ENCODE measurements at places on chromosomes 6 and 20.

DNA sequence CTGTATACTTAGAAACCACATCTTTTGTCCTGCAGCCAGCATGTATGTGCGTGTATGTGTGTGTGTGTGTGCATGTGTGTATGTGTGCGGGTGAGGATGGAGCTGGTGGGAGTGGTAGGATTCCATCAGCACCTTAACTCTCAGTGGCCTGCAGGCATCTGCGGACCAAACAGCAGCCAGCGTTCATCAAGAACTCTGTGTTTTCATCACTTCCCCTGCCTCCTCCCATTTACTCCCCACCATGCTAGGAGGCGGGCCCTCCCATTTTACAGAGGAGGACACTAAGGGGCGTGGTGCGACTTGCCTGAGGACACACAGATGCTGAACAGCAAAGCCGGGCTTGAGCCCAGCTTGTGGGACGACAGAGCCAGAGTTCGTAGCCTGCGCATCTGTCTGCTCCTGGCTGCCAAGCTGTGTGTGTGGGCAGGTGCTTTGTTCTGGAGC lies 8.9 kb downstream of the VSTM2L start:
- DNase-seq, result no peak

DNA sequence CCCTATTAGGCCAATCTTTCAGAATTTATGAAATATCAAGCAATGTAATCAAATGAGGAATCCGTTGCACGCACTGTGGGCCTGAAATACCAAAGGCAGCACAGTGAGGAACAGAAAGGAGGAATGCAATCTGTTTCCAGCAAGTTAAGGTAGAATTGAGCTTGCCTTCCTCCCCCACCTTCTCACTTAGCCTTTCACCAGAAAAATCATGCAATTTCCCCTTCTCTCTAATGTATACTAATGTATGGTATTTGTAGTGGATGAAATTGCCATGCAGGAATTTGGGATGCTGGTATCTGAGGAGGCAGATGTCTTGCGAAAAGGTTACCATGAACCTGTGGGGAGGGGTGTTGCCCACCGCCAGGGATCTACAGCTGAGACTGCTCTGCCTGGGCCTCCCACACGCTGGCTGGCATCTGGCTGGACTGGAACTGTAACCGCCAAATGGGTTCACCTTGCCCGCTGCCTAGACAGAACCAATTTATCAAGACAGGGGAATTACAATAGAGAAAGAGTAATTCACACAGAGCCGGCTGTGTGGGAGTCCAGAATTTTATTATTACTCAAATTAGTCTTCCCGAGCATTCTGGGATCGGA lies 222.4 kb upstream of the MYLIP start:
- DNase-seq, result no peak

- peak; percentile 85 for DNase-seq
These were observed at the start of gene ACSS2 for GRCh38 chr20:34876406-34877282. Gene ACSS2, plus strand, starts transcription at chr20:34876612. Its CDS starts 34 bp downstream, at chr20:34876646.

DNA sequence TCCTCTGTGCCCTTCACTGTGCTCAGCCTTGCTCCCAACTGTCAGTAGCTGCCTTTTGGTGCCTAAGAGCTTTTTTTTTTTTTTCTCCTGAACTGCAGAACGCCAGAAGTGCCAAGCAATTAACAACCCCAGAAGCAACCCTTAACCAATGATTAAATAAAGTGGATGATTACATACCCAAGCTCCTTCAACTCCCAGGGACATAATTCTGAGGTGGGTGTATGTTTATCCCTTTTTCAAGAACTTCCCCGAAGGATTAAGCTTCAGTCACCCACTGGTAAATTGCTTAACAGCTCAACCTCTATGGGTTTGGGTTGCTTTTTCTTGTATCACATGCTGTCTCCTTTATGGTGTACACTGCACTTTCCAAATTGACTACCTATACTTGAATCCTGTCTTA lies 41.1 kb downstream of the KLHL31 start:
- no peak for DNase-seq

DNA sequence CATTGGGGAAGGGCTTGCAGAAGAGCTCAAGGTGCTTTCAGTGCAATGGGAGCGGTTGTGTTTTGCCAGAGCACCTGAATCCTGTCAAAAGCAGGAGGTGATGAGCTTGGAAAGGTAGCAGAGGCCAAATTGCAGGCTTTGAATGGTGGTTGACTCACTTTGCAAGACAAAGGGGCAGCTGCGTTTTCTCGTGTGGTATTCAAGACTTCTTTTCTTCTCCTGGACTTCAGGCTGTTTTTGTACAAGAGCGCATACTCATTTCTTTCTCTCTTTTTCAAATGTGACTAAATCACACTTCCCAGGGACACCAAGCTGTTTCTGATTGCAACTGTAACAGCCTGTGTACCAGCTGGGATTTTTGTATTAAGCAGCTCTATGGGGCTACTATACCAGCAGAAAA lies 32.3 kb downstream of the GHRH start:
- DNase-seq, result no peak

DNA sequence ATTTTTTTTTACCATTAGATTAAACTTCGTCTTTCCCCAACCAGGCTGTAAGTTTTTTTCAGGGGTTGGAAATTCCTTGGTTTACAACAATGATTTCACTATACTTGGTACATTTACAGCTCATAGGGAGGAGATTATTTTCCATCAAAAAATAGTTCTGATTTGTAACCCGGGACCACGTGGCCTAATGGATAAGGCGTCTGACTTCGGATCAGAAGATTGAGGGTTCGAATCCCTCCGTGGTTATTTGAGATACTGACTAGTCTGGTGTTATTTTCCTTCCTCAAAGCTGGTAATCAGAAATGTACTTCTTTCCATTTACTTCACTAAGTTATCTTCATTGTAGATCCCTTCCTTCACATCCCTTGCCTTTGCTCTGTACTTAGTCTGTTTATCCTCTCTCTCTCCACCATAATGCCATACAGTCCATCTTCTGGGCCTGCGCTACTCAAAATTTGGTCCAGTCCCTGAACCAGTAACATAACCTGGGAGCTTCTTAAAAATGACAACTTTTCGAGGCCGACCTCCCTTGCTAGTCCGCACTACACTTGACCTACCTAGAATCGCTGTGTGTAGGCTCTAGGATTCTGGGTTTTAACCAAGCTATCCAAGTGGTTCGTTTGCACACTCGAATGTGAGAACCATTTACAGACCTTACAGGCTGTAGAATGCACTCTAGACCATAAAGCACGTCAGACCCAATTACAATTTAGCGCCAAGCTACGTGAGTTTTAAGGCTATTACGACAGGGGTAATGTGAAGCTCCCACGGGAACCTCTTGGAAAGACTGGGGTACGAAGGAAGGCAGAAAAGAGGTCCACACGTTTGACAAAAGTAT lies 42.1 kb upstream of the BTN3A2 start:
- DNase-seq, result no peak

DNA sequence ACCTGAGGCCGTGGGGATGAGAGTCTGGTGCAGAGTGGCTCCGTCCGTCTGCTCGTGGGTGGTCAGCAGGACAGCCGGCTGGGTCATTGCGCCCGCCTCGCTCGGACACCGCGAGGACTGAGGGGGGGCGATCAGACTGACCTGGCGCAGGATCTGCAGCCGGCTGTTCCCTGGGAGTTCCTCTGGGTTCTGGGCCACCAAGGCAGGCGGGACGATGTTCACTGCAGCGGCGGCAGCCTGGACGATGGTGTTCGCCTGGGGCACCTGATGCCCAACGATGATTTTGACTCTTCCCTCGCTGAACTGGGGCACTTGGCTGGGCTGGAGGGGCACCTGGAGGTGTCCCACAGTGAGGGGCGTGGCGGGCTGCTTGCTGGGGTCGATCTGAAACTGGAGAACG lies 39.2 kb downstream of the ZFP64 start:
- no peak for DNase-seq

- DNase-seq, result no peak
These were observed 350.0 kb upstream of the MANEA start for GRCh38 chr6:95227351-95227750.

DNA sequence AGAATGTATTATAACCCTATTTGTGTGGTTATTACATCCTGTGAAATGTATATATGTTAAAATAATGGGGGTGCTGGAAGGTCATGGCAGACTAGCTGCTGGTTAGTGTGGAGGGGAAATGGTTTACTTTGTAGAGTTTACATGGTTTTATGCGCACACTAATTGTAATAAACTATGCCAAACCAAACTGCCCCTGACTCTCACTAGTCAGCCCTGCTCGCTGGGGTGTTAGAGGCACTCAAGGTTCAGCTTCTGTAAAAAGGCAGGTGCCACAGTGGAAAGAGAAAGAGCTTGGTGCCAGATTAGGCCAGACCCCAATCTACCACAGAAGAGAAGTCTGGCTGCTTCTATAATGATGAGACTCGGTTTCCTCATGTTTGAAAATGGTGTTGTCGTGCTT lies 52.7 kb downstream of the GOPC start:
- no peak for DNase-seq

DNA sequence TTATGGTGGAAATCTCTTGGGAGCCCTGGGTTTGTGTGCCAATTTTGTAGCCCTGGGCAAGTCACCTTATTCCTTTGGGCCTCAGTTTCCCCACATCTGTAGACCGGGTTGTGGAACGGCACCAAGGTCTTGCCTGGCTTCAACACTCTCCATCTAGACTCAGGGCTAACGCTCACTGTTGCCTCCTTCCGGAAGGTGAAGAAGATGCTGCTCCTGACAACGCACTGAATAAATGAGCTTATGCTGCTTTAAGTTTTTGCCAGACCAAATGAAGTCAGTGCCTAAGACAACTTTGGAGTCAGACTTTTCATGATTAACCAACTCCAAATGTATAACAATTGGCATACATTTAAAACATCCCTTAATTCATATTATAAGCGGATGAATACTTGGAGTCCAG lies 53.1 kb downstream of the PSMG4 start:
- DNase-seq, result no peak

DNA sequence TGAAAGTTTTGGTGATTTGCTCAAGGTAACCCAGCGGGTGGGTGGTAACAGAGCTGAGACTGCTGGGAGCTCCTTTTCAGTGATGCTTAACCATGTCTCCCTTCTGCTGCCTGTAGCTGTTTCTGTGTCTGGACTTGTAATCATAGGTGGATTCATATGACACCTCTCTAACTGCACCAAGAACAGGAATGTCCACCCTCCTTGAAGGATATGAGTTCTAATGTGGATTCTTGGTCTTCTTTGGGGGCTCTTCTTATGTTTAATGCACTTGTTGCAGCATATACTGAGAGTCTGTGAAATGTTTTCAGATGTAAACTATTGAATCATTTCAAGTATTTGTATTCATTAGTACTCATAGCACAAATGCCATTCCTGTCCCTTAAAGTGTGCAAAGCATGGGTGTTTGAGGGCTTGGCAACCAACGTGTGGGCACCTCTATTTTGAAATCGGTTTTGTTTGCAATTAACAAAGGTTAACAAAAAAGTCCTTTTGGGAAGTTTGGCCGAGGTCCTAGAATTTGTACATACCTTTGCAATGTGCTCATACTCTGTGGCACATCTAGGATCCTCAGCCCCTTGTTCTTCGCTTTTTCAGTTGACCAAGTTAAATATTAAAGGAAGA lies 138.0 kb downstream of the SOX4 start:
- no peak for DNase-seq

DNA sequence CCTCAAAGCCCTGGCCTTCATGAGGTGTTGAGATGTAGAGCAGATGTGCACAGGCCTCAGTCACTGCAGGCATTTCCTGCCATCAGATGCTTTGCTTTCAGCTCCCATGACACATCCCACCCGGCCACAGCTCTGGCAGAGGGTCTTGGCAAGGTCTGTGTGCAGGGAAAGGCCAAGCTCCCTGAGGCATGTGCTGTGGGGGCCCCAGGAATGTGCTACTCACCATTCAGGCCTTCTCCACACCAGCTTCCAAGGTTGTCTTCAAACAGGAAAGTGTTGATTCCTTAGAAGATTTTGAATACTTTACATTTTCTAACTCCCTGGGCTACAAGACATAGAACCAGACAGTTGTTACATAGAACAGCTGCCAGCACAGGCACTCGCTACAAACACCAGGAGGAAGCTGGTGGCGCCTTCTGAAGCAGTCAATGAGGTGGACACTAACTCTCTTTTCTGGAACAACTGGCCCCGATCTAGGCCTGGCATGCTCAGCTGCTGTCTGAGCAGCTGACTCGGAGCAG lies 27.8 kb downstream of the CASS4 start:
- DNase-seq, result no peak

DNA sequence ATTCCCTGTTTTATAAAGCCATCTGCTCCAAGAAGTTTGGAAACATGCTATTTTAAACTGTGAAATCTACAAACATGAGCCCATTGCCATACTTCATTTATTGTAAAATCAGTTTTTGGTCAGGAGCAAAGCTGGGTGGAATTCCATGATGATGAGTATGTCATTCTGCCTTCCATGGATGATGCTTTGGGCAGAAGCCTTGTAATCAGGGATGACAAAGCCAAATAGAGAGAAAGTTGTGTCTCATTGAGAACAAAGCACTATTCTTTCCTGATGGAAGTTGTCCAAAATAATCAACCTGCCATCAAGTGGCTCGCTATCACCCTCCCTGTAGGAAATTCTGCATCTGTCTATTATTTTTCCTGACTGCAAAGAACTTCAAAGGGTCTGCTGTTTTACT lies 313.0 kb upstream of the DEFB112 start:
- DNase-seq, result no peak

DNA sequence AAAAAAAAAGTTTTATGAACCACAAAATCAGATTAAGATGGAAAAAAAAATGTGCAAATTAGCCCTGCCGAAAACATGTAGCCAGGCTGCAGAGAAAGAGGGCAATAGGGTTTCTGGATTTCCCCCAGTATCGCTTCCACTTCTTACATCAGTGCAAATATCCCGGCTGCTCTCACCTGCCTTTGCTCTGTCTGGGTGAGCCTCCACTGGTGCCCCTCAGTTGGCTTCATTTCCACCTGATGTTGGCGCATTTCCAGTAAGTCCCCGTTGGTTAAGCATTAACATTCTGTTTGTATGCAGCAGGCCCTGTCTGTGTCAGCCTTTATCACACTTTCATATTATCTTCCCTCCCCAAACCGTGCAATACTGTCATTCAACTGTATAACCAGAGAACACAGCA lies 215.1 kb downstream of the CBLN4 start:
- DNase-seq, result no peak

DNA sequence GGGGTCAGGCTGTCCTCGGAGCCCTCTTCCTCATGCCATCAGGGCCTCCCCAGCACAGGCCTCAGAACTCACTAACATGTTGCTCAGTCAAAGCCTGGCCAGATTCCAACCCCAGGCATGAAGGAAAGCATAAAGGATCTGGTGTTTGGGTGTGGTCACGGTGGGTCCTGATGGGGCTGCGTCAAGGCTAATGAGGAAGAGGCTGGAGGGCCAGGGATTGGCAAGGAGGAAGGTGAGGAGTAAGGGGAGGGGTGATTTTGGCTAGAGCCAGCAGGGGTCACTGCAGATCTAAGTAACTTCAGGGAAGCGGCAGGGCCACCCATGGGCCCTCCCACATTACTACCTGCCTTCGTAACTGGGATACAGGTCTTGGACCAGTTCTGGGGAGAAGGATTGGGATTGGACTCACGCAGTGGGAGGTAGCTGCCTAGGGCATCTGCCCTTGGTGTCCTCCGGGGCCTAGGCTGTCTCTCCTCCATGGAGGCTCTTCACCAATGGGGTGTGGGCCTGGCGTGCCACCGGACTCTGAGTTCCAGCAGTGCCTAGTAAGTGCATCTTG lies 36.2 kb upstream of the MRPS18A start:
- peak; percentile 35 for DNase-seq

- DNase-seq, result no peak
These were observed 292.1 kb downstream of the LAMA2 start for GRCh38 chr6:129175066-129175465.

GRCh38 chr6:110158479-110158878 lies 21.0 kb downstream of the WASF1 start:
- no peak for DNase-seq
